ENCODE measurements at places on chromosomes 6 and 20.

GRCh38 chr6:163333701-163334663, 80.5 kb upstream of the QKI start:
- no peak for DNase-seq

GRCh38 chr6:15621203-15622044, 41.4 kb downstream of the DTNBP1 start:
- DNase-seq: no peak

- DNase-seq: no peak
These were observed 1.8 kb upstream of the CST3 start for GRCh38 chr20:23639490-23639958.

DNA sequence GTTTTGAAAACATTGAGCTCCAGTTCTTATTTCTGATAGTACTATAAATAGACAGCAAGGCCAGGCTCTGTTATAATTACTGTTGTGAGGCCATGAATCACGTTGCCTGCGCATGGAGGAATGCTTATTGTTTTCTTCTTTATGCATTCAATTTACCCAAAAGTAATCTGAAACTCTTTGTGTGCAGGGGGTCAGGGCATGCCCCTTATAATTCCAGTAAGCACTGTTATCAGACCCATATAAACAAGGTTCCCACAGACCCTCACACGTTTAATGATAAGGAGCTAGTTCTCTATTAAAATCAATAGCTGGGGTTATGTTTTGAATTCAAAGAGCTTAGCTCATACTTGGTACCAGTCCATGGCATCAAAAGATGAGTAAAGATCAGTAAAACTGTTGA, 174.8 kb upstream of the ARG1 start:
- DNase-seq: no peak

GRCh38 chr6:255041-255750, 37.1 kb upstream of the DUSP22 start:
- no peak for DNase-seq

DNA sequence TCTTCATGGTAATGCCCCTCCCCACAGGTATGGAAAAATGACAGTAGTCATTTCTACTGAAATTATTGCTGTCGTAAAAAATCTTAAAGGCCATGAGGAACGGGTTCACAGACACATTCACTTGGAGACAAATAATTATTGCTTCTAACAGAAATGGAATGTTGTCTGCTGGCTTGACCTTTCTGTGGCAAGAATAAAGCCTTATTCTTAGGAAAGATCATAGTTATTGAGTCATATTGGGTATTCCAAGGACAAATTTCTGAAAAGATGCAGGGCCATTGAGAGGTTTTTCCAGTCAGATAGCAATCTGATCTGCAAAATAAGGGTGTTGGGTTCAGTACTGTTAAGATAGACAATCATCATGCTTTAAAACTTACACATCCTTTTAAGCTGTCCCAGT, 29.2 kb downstream of the AKAP7 start:
- DNase-seq: no peak

- DNase-seq: no peak
These were observed 33.9 kb upstream of the PIM1 start for GRCh38 chr6:37135835-37136694.
